ENCODE measurements at places on chromosomes 12 and 14.

DNA sequence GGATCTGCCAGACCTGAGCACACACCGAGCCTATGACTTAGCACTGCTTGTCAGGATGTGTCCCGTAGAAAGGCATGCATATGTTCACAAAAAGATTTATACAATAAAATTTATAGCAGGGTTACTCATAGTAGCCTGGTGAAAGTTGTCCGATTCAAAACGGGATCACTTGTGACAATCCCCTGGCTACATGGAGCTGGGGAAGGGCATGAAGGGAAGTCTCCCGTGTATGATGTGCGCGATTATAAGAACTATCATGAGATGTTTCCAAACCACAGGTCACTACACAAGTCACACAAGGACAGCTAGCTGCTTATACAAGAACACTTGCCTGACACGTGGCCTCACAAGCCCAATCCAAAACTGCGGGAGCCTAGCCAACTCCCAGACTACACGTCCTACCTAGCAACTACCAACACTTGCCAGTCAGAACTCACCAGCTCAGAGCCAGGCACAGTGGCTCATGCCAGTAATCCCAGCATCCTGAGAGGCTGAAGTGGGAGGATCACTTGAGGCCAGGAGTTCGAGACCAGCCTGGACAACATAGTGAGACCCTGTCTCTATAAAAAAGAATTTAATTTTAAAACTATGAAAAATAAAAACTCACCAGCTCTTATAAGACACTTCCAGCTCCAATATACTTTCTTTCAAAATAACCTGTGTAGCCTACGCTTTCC is 7.5 kb upstream of the CDCA4 start:
- peak overlapping the region; percentile 1 for H3K27ac ChIP-seq
- no peaks in the 10 kb centered on the region for H3K27me3 ChIP-seq
- H3K36me3 ChIP-seq = no peaks in the 10 kb centered on the region
- H3K4me3 ChIP-seq = no peak overlapping the region
- no peak for DNase-seq

DNA sequence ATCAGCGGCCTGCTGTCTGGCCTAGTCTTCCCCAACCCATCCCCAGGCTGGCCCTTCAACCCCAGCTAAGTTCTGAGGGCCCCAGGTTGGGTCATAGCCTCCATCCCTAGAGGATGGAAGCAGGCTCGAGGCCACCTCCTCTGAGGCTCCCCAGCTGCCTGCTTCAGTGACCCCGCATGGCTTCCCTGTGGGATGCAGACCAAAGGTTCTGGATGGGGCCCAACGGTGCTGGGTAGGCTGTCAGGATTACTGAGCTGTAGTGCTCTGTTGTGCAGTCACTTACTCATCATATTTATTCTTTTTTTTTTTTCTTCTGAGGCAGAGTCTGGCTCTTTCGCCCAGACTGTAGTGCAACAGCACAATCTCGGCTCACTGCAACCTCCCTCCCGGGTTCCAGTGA is 92.0 kb downstream of the IRF2BPL start:
- no peak overlapping the region for H3K4me3 ChIP-seq
- DNase-seq = peak; percentile 41

GRCh38 chr12:18217966-18218365 is 43.4 kb upstream of the PIK3C2G start:
- no peak overlapping the region for H3K27ac ChIP-seq
- H3K27me3 ChIP-seq = no peaks in the 10 kb centered on the region
- H3K4me3 ChIP-seq = no peak overlapping the region
- no peaks in the 10 kb centered on the region for H3K36me3 ChIP-seq
- no peak for DNase-seq
- H3K4me1 ChIP-seq = no peaks in the 10 kb centered on the region

DNA sequence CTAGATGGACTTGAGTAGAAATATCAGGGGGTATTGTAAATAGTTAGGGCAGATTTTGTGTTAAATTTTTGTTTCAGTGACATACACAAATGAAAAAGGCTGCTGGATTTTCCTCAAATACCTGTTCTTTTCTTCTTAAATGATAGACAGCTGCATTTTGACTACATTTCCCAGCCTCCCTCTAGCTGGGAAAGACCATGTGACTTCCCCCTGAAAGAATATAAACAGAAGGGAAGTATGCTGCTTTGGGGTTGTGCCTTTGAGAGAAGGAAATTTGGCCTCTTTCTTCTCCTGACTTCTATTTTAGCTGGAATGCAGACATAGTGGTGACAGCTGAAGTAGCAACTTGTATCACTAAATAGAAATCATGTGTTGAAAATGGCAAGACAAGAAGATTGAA is 476.1 kb upstream of the SYT1 start:
- no peaks in the 10 kb centered on the region for H3K27me3 ChIP-seq
- H3K27ac ChIP-seq = no peak overlapping the region
- no peak for DNase-seq
- H3K36me3 ChIP-seq = no peaks in the 10 kb centered on the region

- DNase-seq = no peak
- no peak overlapping the region for H3K27ac ChIP-seq
- no peaks in the 10 kb centered on the region for H3K27me3 ChIP-seq
- H3K4me1 ChIP-seq = no peaks in the 10 kb centered on the region
Measured at GRCh38 chr12:88706286-88706685, 126.0 kb upstream of the KITLG start.

All from transverse colon (tissue), 4 donors.